ENCODE measurements at places on chromosomes 6 and 20.

GRCh38 chr6:151721671-151722070 lies 85.8 kb upstream of the ESR1 start:
- no peak for DNase-seq

- no peak for DNase-seq
Observed at GRCh38 chr6:142898927-142899895, 45.8 kb downstream of the HIVEP2 start.

- DNase-seq = no peak
Observed at GRCh38 chr6:24359640-24360454, 2.0 kb upstream of the DCDC2 start.

GRCh38 chr20:48843057-48843806 lies 15.4 kb upstream of the PREX1 start:
- no peak for DNase-seq

DNA sequence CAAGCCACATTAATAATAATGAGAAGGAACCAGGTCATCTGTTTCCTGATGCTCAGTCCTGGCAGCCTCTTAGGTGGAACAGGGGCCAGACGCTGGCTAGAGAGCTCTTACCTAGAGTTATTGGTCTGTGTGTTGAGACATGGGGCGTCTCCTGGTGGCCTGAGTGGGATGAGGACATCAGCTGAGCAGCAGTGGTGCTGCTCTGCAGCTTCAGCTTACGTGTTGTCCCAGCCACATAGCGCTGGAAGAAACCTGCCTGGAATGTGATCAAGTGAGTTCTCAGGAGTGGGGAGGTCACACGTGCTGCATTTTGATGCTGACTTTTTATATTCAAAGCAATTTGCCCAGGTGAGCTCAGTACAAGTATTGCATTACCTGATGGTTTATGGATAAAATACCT lies 355.4 kb downstream of the CDH26 start:
- no peak for DNase-seq

GRCh38 chr20:32314768-32315167 lies 37.3 kb downstream of the KIF3B start:
- DNase-seq = no peak

DNA sequence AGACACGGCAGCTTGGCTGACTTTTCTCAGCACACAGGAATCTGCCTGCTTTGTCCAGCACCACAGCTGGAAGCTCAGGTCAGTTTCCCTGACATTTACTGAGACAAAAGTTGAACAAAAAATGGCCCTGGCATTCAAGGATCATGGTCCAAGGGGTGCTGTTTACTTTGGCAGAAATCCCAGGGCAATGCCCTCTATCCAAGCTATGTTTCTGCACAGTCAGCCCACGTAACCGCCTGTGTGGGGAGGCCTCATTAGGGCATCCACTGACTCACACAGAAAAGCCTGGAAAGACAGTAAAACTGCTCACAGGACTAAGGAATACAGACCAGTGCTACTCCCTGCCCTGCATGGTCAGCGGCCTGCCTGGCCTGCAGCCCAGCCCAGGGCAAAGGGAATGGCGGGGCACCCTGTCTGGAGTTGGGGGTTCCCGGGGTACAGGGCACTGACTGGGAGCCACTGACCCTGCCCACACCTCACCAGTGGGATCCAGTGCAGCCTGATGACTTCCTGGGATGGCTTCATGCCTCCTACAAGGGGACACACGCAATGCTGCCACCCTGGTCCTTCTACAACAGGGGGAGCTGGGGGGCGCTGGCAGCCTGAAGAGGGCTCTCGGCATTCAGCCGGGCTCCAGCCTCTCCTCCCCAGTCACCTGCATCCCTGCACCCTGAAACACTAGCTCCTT lies 77.1 kb downstream of the NINL start:
- DNase-seq = no peak

GRCh38 chr6:136616527-136616926 lies 66.3 kb upstream of the MAP7 start:
- DNase-seq = no peak

DNA sequence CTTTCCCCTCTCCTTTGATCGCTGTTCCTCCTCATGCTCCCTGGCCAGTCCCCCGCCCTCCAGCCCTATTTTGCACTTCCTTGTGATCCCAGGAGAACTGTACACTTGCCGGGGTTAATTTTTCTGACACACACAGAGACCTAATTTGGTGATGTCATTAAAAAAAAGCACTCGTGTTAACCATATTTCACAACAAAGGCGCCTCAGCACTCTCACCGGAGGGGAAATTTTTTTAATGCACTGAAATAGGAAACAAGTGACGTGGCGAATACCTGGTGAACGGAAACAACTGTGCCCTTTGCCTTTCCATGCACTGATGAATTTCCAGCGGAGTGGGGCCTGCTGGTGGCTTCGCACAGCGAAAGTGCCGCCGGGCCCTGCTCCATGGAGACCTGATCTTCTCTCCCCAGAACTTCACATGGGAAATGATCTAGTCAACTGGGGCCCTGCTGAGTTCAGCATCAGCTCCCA lies 53.9 kb upstream of the TAGAP start:
- DNase-seq = no peak

- no peak for DNase-seq
Observed at GRCh38 chr6:124530926-124531325, 431.3 kb upstream of the RNF217 start.

GRCh38 chr6:55576811-55577210 lies 2.2 kb downstream of the HMGCLL1 start:
- no peak for DNase-seq

DNA sequence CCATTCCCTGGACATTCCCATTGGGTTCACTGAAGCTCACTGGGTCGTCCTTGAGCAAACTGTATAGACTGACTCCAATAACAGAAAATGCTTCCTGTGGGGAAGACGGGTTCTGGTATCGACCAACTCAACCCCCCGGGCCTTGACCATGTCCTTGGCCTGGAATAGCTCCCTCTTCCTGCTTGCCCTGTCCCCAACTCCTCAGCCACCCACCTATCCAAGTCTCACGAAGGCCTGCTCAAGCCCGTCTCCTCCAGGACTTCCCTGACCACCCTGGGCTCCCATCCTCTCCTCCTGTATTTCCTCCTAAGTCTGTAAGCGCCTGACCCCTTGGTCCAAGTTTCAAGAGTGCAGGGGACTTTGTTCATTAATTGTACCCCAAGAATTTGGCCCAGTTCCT lies 2.8 kb upstream of the HMGA1 start:
- no peak for DNase-seq

GRCh38 chr6:169051371-169051770 lies 202.3 kb downstream of the THBS2 start:
- no peak for DNase-seq

DNA sequence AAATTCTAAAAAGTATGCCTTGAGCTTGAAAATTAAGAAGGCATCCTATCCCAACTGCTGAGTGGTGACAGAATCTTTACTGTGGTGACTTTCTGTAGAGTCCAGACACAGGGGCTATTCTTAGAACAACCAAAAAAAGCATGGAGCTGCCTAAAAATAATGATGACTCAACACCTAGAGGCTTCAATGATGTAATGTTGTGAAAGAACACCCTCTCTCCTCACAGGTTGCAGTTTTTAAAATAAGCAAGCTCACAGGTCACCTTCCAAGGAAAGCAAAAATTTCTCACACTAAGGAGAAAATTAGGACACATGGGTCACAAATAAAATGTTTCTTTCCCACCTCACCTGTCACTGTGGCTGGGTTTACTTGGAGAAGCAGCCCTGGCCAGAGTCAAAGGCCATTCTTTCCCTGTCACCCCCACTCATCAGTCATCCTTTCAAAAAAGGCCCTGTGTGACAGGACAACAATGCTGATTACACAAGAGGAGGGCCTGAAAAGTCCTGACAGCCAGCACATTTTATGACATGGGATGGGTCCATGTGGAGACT lies 53.5 kb downstream of the RCAN2 start:
- DNase-seq = no peak

- DNase-seq = no peak
Observed at GRCh38 chr6:139030228-139030963, 1.9 kb downstream of the ABRACL start.

- no peak for DNase-seq
Observed at GRCh38 chr6:114284281-114284680, 58.5 kb downstream of the HS3ST5 start.

- DNase-seq = no peak
Observed at GRCh38 chr6:129890701-129891100, 29.6 kb upstream of the TMEM244 start.

- DNase-seq = no peak
Observed at GRCh38 chr6:165117806-165118205, 191.6 kb downstream of the C6orf118 start.

- DNase-seq = peak; percentile 35
Observed at GRCh38 chr20:46089167-46089416, 670 bp downstream of the NCOA5 start.

GRCh38 chr6:142940487-142940886 lies 4.5 kb downstream of the HIVEP2 start:
- no peak for DNase-seq
